Activated CD8-positive, alpha-beta T cell treated with anti-CD3 and anti-CD28 coated beads for 36 hours (primary cell): ENCODE measurements at places on chromosomes 5 and 9. TPM values are rescaled to one million over a fixed set of nuclear protein-coding genes. Genes with fewer than 3 reads are reported as not detected.

- no peaks in the 10 kb centered on the region for H3K27me3 ChIP-seq
- no peak overlapping the region for H3K4me3 ChIP-seq
- no peaks in the 10 kb centered on the region for H3K36me3 ChIP-seq
- no peak for DNase-seq
- H3K27ac ChIP-seq: no peak overlapping the region
Observed at GRCh38 chr5:20528471-20528870, 540.5 kb upstream of the CDH18 start.

GRCh38 chr9:130305381-130305780, 39.8 kb downstream of the HMCN2 start:
- no peaks in the 10 kb centered on the region for H3K4me1 ChIP-seq
- no peaks in the 10 kb centered on the region for H3K27me3 ChIP-seq
- no peak for DNase-seq

- no peaks in the 10 kb centered on the region for H3K36me3 ChIP-seq
- no peak overlapping the region for H3K27ac ChIP-seq
- H3K4me3 ChIP-seq: no peak overlapping the region
Observed at GRCh38 chr9:16619402-16619801, 251.1 kb downstream of the BNC2 start.

DNA sequence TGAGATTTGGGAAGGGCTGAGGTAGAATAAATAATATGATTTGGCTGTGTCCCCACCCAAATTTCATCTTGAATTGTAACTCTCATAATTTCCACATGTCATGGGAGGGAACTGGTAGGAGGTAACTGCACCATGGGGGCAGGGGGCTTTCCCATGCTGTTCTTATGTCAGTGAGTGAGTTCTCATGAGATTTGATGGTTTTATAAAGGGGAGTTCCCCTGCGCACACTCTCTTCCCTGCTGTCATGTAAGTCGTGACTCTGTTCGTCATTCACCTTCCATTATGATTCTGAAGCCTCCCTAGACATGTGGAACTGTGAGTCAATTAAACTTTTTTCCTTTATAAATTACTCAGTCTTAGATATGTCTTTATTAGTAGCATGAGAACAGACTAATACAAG, 115.5 kb upstream of the STARD4 start:
- H3K36me3 ChIP-seq: peaks cover 15% of the 10 kb centered on the region
- no peaks in the 10 kb centered on the region for H3K27me3 ChIP-seq
- H3K4me1 ChIP-seq: peaks cover 12% of the 10 kb centered on the region
- peak overlapping the region; percentile 75 for H3K27ac ChIP-seq
- DNase-seq: peak; percentile 67

- H3K27me3 ChIP-seq: no peaks in the 10 kb centered on the region
- DNase-seq: no peak
- H3K36me3 ChIP-seq: peaks cover 71% of the 10 kb centered on the region
- H3K4me1 ChIP-seq: peaks cover 7% of the 10 kb centered on the region
- H3K4me3 ChIP-seq: no peak overlapping the region
Observed at GRCh38 chr9:127892831-127893230, 6.6 kb downstream of the ST6GALNAC6 start.

GRCh38 chr9:132201780-132202703, 40.2 kb downstream of the NTNG2 start:
- no peak for DNase-seq
- no peaks in the 10 kb centered on the region for H3K4me1 ChIP-seq

TERT gene
- total RNA-seq: 12.5 TPM

DNA sequence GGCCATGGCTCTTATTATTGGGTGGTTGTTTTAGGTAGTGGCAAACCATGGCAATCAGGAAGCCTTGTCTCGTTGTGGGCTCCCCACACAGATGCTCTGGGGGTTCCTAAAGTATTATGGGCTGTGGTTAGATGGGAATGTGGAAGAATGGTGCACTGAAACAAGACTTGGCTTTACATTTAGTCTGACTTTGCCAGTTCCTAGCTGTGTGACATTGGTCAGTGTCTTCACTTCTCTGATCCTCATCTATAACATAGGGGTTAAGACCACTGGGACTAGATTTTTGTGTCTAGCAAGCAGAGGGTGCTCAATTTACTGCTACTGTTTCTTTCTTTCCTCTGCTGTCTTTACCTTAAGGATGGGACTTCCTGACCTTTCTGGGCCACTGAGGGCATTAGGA, 149.5 kb downstream of the HSPA4 start:
- H3K27ac ChIP-seq: no peak overlapping the region
- H3K27me3 ChIP-seq: no peaks in the 10 kb centered on the region
- DNase-seq: no peak
- no peaks in the 10 kb centered on the region for H3K36me3 ChIP-seq
- H3K4me3 ChIP-seq: no peak overlapping the region

GRCh38 chr5:95317085-95317484, 32.2 kb upstream of the MCTP1 start:
- no peak overlapping the region for H3K27ac ChIP-seq
- no peak for DNase-seq
- H3K27me3 ChIP-seq: peaks cover 5% of the 10 kb centered on the region
- no peaks in the 10 kb centered on the region for H3K36me3 ChIP-seq
- H3K4me3 ChIP-seq: no peak overlapping the region

PGM5 gene
- not detected for total RNA-seq

DNA sequence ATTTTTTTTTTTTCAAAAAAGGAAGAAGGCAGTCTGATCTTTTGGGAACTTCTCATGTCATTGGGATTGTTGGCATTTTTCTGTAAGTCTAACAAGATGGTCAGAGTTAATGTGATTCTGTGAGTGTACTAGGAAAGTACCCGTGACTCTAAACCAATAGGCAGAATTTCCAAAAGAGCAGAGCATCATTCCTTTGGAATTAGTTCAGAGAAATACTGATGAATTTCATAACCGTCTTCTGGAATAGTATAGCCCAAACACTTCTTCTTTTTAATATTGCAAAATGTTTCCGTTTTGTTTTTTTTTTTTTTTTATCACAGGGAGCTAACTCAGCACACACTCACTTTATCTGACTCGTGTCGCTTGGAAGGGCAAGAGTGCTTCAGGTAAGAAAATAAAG, 407.4 kb downstream of the DTWD2 start:
- no peak overlapping the region for H3K27ac ChIP-seq
- no peak overlapping the region for H3K4me3 ChIP-seq
- H3K27me3 ChIP-seq: no peaks in the 10 kb centered on the region
- H3K4me1 ChIP-seq: no peaks in the 10 kb centered on the region

DNA sequence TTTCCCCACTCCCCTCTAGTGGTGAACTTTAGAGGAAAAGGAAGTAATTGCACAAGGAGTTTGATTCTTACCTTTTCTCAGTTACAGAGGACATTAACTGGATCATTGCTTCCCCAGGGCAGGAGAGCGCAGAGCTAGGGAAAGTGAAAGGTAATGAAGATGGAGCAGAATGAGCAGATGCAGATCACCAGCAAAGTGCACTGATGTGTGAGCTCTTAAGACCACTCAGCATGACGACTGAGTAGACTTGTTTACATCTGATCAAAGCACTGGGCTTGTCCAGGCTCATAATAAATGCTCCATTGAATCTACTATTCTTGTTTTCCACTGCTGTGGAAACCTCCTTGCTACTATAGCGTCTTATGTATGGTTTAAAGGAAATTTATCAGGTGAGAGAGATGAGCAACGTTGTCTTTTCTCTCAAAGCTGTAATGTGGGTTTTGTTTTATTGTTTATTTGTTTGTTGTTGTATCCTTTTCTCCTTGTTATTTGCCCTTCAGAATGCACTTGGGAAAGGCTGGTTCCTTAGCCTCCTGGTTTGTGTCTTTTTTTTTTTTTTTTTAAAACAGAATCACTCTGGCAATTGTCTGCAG, 25.3 kb downstream of the SLC22A5 start:
- peaks cover 55% of the 10 kb centered on the region for H3K4me1 ChIP-seq
- no peaks in the 10 kb centered on the region for H3K27me3 ChIP-seq
- H3K4me3 ChIP-seq: no peak overlapping the region
- peaks cover 7% of the 10 kb centered on the region for H3K36me3 ChIP-seq

DNA sequence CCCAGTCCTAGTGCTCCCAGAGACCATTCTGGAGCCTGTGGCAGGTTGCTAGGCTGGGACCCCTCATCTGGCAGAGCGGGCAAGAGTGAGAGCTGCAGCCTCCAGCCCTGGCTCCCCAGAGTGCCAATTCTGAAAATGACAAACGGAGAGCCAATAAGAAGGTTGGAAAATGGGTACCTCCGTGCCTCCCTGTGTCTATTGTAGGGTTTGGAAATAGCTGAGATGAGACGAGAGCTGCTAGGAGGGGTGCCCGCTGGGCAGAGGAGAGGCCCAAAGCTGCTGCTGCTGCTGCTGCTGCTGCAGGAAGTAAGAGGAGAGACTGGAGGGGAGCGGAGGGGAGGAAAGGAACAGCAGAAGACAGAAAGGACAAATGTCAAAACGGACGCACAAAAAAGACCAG, 36.0 kb upstream of the FUBP3 start:
- no peak overlapping the region for H3K4me3 ChIP-seq
- H3K4me1 ChIP-seq: no peaks in the 10 kb centered on the region
- H3K27ac ChIP-seq: no peak overlapping the region
- no peaks in the 10 kb centered on the region for H3K36me3 ChIP-seq
- peaks cover 17% of the 10 kb centered on the region for H3K27me3 ChIP-seq
- DNase-seq: no peak

DNA sequence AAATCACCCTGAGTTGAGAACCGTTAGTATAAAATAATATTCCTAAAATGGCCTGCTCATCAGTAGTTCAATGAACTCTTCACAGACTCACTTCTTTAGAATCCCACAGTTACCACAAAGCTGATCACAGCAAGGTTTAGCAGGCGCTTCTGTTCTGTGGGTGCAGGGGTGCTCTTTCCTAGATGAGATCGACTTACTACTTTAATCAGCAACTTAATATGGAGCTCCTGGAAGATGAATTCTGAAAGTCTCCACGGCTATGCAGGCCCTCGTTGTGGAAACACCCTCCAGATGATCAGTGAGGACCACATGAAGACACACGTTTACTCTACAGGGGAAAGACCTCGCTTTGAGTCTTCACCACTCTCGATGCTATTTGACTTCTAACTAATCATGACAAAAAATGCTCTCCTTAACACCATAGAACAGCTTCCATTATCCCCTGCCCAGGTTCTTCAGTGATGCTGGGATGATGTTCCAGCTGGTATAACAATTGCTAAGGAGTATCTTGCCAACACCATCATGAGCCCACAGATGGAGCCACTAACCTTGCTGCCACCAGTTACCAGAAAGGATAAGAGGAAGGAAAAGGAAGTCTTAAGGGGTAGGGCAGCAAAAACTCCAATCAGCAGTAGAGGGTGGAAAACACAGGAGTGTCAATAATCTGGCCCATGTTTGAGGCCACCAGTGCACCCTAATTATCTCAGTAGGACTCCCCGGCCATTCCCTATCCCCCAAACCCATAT, 17.9 kb upstream of the GPX8 start:
- peak; percentile 50 for DNase-seq
- H3K27me3 ChIP-seq: peaks cover 5% of the 10 kb centered on the region
- no peaks in the 10 kb centered on the region for H3K36me3 ChIP-seq
- no peak overlapping the region for H3K4me3 ChIP-seq
- H3K4me1 ChIP-seq: peaks cover 24% of the 10 kb centered on the region

DNA sequence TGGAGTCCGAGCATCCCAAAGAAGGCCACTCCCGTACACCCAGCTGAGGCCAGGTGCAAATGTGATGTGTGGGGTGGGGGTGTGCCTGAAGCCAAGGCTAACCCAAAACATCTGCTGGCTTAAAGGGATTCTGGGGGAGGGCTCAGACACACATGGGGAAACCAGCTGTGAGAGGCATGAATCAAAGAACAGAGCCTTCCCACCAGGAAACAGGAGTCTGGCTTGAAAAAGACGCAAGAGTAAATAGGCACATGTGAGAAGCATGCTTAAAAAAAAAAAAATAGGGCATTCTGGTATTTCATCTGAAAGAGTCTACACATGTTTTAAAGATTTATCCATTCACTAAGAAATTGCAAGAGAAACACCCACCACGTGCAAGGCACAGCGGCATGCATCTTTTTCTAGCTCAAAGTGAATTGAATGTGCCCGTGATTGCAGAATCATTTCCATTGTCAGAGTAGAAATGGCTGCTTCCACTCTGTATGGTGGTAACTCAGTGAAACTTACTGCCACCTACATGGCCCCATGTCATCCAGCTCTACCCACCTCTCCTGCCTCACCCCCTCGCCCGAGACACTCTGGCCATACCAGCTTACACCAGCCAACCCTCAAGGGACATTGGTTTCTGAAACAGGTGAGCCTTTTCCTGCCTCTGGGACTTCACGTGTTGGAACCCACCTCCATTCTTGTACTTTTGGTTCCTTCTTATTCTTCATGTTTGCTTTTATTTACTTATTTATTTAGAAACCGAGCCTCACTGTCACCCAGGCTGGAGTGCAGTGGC, 71.5 kb downstream of the SEMA5A start:
- H3K36me3 ChIP-seq: no peaks in the 10 kb centered on the region
- H3K27me3 ChIP-seq: no peaks in the 10 kb centered on the region
- no peaks in the 10 kb centered on the region for H3K4me1 ChIP-seq
- DNase-seq: no peak
- H3K4me3 ChIP-seq: no peak overlapping the region

CAMSAP1 gene
- 20.2 TPM for total RNA-seq

SPAG8 gene
- 0.63 TPM for total RNA-seq

DNA sequence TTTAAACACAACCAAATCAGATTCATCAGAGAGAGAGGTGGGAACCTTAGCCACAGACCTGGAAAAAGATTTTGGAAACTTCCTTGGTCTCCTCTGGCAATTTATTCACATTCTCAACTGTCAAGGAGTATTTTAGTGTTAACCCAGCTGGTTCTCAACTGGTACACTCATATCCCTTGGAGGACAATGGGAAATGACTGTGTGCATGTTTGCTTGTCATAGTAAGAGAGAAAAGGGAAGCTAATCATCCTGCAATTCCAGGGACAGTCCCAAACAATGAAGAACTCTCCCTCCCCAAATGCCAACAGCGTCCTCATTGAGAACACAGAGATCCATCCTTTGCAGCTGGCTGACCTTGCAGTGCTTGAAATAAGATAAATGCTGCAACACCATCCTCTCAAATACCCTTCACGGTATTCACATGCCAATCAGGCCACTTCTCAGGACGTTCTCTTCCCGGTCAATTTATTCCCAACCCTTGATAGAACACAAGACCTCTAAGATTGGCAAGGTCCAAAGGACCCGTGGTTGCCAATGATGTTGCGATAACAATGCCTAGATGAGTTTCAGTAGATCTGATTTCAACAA, 75.5 kb downstream of the EPB41L4B start:
- no peak for DNase-seq
- H3K27ac ChIP-seq: no peak overlapping the region
- H3K27me3 ChIP-seq: peaks cover 19% of the 10 kb centered on the region
- H3K4me1 ChIP-seq: no peaks in the 10 kb centered on the region
- H3K36me3 ChIP-seq: no peaks in the 10 kb centered on the region

DNA sequence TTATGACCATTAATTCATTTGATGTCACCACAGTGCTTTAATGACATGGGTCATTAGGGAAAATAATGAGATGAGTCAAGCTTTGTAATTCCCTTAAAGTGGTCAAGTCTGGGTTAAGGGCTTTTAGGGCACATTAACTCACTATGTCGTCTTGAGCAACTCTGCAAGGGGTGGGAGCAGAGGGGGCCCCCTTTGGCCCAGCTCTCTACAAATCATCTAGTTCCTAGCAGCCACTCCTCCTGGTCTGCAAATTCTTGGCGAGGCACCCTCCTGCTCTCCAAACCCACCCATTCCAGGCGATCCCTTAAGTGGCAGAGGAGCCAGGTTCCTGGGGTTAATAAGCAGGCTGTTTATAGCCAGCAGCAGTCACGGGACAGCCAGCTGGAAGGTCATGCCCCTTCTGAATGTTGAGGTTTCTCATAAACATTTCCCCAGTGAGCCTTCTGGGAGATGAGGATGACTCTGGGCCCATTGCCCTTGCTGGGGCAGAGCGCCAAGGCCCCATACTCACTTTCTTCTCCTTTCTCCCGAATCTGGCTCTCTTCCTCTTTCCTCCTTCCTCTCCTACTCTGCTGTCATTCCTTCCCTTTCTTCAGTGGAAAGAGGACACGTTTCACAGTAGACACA, 14.3 kb upstream of the GPX3 start:
- no peak for DNase-seq
- no peak overlapping the region for H3K4me3 ChIP-seq
- no peak overlapping the region for H3K27ac ChIP-seq
- H3K4me1 ChIP-seq: no peaks in the 10 kb centered on the region
- no peaks in the 10 kb centered on the region for H3K27me3 ChIP-seq
